ENCODE measurements at places on chromosomes 1 and 21. TPM values are rescaled to one million over a fixed set of nuclear protein-coding genes. Genes with fewer than 3 reads are reported as not detected.
A peak's percentile ranks its signal among the peaks of the same experiment; 100 is the strongest.

AHDC1 gene
- 15.3 TPM for total RNA-seq

DNA sequence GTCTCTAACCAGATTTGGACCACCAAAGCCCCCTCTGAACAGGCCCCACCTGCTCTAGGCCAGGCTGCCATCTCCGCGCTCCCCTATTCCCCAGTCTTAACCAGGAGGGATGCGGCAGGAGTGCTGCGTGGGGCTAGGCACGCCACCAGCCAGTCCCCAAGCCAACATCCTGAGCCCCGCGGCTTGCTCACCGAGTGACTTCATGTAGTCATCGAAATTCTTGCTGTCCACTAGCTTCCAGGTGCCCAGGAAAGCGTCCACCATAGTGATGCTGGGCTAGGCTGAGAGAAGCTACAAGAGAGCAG, 173 bp downstream of the FABP3 start:
- no peak for DNase-seq

MXRA8 gene
- 50.5 TPM for total RNA-seq

DNA sequence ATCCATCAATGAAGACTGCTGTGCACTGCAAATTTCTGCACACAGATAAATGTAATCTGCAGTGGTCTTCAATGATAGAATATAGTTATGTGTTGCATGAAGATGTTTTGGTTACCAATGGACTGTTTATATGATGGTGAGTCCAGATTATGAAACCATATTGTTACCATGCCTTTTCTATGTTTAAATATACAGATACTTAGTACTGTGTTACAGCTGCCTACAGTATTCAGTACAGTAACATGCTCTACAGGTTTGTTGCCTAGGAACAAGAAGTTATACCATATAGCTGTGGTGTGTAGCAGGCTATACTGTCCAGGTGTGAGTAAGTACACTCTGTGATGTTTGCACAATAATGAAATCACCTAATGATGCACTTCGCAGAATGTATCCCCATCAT, 40.8 kb downstream of the SORT1 start:
- DNase-seq, result no peak

- DNase-seq, result no peak
Measured at GRCh38 chr21:44990921-44991320, 51.1 kb downstream of the SLX9 start.

DNA sequence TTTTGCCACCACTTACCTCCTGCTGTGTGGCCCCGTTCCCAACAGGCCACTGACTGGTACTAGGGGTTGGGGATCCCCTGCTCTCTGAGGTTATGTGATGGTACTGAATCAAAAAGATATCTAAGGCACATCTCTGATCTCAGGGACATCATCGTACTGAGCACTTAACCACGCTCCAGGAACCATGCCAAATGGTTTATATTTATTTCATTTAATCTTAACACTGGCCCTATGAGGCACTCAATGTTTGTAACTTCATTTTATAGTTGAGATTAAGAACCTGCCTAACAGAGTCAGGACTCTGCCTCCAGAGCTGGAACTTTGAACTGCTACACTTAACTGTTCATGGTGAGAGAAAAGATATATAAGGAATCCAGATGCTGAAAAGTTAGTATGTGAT, 98.0 kb upstream of the HP1BP3 start:
- DNase-seq, result no peak

GRCh38 chr1:29676496-29676895, 440.2 kb downstream of the PTPRU start:
- no peak for DNase-seq

DNA sequence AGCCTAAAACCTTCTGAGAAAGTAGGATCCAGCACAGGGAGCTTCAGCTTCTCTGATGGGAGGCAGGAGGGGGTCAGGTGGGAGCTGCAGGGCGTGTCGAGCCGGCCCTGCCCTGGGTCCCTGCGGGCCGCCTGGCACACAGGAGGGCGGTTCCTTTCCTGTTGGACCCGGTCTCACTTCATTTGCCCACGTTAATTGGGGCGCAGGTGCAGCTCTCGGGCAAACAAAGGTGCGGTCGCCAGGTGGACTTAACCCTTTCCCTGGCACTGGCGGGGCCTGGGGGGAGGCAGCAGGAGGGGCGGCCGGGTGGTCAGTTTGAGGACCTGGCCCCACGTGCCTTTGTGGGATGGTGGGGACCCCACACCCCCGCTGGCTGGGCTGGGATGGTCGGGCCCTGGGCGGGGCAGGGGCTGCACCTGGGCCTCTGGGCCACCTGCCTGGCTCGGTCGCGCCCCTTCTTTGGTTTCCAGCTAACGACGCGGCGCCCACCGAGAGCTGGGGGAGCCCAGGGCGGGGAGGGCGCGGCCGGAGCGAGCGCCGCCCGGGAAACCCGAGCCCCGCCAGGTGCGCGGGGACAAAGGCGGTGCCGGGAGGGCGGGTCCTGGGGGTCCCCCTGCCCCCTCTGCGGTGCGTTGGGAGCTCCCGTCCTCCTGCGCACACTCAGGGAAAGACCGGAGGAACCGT, 20.8 kb upstream of the C1orf159 start:
- DNase-seq, result no peak

H3-3A gene
- total RNA-seq, result 475 TPM

DNA sequence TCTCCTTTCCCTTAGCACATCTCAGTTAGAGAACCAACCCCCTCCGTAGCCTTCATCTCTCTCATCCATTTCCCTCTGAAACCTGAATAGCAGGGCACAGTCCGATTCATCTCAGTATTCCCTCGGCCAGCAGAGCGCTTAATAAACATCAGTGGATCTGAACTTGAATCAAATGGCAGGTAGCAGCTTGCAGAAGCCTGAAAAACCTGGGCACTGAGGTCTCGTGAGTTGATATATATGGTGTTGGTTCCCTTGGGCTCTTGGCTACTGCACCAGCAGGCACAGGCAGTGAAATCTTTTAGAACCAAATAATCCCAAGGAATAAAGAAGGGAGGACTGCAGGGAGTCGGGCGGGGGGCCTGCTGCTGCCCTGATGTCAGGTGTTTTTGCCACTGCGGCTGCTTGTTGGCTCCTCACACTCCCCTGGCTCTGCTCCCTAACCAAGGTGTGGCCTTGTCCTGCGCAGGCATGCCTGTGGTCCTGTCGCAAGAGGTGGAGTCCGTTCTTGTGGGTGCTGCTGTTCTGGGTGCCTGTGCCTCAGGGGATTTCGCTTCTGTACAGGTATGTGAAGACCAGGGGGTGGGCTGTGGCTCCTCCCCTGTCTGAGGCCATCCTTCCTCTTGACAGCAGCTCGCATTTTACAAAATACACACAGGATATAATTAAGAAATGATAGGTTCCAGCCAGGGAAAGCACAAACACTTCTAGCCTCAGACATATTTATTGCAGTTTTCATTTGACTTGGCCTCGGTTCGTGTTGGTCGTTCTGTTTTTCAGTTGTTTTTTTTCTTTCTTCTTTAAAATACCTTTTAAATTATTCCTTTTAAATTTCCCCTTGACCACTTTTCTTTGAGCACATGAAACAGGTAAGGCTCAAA, 140.9 kb upstream of the HOOK1 start:
- DNase-seq, result no peak

- DNase-seq, result no peak
Measured at GRCh38 chr21:44730028-44730395, 18.6 kb upstream of the TSPEAR start.

KRTAP21-2 gene
- not detected for total RNA-seq

GRCh38 chr1:209008586-209008985, 574.9 kb upstream of the CAMK1G start:
- no peak for DNase-seq

- peak; percentile 85 for DNase-seq
Measured at GRCh38 chr1:169003864-169004516, 102.5 kb upstream of the ATP1B1 start.

DNA sequence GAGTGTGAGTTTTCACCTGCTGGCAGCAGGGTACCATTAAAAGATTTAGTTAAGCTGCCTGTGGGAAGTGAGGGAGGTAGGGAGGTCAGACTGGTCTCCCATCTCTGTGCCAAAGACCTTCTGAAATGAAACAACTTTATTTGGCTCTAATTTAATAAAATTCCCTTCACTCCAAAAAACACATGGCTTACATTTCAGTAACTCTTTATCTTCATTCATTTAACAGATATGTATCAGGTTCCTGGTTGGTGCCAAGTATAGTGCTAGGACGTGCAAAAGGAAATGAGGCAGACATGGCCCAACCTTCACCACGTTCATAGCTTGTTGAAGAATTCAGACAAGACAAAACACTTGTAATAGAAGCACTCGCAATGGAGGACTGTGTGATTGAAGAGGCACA, 282.3 kb downstream of the SEC16B start:
- DNase-seq, result no peak

CFAP74 gene
- total RNA-seq, result not detected

DNA sequence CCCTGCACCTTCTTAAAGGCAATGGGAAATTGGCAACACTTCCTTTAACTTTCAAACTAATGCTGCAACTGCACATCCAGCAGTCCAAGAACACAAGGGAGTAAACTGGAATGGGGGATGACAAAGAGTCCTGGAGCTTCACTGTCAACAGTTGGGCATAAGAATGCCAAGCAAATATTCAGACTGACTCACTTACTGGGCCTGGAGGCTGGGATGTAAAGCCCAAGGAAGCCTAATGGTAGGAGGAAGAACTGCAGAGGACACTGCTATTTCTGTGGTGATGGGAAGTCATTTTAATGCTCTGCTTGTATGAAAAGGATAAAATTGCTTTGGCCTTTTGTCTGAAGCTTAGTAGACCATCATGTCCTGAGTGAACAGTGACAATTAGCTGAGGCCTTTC, 15.7 kb upstream of the DMRTA2 start:
- no peak for DNase-seq

GRCh38 chr21:37075214-37075770, 2.2 kb downstream of the TTC3 start:
- no peak for DNase-seq

EIF2D gene
- total RNA-seq, result 59.9 TPM

HSD17B7 gene
- 54.1 TPM for total RNA-seq

DNA sequence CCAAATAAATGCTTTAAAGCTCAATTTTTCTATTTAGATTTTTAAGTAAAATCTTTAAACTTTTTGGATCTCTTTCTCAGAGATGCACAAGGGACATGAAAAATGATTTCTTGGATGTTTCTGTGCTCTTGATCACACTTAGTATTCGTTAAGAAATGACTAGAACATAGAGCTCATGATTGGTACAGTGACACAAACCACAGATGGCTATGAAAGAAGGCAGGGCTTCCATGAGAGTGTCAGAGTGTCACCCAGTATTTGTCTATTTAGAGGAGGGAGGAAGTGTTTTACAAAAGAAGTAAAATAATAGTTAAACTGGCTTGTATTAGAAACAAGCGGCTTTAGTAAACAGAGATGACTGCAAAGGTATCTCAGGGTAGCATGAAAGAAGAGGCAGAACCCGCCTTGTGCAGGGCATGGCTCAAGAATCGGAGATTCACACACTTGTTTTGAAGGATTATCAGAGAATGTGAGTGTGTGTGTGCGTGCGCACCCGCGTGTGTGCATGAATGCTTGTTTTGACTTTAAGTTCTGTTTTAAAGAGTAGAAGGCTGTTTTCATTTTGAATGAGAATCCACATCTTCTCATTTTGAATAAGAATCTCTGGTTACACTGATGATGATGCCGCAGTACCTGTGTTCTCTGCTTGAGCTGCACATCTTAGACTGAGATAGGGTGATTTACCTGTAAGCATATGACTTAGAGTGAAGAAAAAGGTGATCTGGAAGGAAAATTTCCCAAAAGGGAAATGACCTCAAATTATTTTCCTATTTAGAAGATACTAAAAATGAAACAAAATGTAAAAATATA, 82.1 kb downstream of the VPS26C start:
- DNase-seq, result no peak

DNA sequence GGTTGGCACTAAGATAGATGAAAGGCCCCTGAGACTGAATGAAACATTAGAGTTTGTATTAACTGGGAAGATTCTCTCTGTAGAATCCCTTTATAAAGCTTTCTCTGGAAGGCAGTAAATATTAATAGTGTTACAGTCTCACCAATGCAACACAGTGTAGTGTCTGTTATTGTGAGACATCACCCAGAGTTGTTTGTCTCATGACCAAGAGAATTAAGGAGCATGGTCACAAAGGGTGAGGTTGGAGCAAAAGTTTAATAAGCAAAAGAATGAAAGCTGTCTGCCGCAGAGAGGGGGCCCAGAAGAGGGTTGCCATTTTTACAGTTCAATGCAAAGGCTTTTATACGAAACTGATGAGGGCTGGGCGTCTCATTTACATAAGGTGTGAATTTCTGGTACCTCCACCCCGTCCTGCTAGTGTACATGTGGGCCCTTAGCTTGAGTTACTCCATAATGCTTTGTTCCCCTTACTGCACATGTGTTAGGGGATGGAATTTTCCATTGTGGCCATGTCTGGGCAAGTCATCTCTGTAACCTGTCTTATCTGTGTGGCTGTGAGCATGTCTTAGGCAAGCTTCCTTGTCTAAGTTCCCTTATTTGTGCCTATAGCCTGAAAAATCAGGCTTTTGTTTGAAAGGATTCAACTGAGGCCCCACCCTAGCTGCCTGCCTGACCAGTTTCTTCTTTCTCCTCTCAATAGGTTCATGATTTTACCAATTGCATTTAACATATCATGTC, 184.1 kb downstream of the RASAL2 start:
- DNase-seq, result no peak

GRCh38 chr1:98659879-98660278, 1.6 kb upstream of the SNX7 start:
- DNase-seq, result no peak

KIF21B gene
- total RNA-seq, result 1.3 TPM

ARHGEF16 gene
- 3.1 TPM for total RNA-seq

GRCh38 chr1:34742667-34743270, 12.1 kb upstream of the GJB5 start:
- DNase-seq, result peak; percentile 67

FAM3B gene
- not detected for total RNA-seq

TSPAN1 gene
- total RNA-seq, result 14.9 TPM

SH3BGR gene
- 8.9 TPM for total RNA-seq

GRCh38 chr1:48181669-48182367, 40.7 kb upstream of the SLC5A9 start:
- no peak for DNase-seq

GRCh38 chr1:117231748-117232373, 21.1 kb upstream of the VTCN1 start:
- DNase-seq, result peak; percentile 20

LHX8 gene
- not detected for total RNA-seq

TENT5C gene
- 1.5 TPM for total RNA-seq
